ENCODE measurements at places on chromosomes 5 and 9. TPM values are rescaled to one million over a fixed set of nuclear protein-coding genes. Genes with fewer than 3 reads are reported as not detected.

DNA sequence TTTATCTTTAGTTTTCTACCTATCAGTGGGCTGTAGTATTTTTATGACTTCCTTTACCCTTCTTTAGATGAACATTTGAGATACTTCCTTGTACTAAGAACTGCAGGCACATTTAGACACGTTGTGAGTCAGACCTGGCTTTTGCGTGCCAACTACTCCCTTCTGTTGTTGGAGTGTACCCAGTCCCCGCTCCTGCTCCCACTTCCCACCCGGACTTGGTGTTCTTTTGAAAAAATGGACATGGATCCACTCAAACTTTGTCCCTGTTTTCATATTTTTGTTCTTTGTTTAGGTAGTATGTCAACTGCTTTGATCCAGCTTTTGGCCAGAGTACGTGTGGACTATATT lies 60.7 kb downstream of the PARP8 start:
- DNase-seq = no peak

DNA sequence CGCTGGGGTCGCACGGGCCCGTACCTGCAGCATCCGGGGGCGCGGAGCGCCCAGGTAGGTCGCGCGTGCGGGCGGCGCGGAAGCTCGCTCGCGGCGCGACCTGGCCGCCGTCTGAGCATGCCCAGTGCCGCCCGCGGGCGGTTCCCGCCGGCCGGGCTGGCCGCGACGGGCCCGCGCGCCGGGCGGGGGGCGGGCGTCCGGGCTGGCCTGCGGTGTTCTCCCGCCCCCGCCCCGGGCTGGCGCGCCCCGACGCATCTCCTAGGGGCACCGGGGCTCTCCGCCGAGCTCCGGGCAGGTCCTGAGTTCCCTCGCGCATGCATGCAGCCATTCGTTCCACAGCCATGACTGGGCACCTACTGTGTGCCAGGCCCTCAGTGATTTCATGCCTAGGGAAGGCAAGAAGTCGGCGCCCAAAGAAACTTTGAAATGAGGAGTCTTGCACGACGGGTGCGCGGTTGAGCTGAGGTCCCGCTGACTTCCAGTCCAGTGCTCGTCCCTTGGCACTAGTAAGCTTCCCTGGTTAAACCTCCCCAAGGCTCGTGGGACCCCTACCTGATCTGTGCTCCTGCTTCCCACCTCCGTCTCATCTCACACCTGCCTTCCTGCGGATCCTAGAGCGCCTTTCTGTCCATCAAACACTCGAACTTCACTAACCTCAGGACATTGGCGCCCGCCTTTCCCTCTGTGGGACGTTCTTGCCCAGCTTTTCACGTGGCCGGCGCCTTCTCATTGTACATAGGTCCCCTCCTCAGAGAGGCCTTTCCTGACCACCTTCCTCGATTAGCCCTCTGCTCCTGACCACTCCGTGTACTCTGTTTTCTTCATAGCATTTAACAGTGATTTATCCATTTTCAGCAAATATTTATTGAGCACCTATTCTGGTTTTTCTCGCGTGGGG lies at the start of gene PTPN3:
TSS of gene PTPN3 (minus strand) at position 113 of the 898 bp plus-strand sequence. CDS start 34,873 bp downstream, outside the sequence.
- DNase-seq = no peak

DNA sequence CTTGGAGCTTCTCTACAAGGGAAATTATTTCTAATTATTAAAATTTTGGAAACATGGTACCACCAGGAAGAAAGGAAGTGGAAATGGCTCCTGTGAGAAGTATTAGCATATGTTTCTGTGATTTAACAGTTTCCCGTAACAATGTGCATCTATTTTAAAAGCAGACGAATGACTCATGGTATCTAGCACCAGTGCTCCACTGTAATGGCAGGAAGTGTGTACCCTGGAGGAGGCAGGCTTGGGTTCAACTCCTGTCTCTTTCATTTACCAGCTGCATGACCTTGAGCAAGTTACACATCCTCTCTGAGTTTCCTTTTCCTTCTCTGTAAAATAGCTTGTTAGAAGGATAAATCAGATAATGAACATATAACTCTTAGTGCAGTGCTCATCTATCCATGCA lies 41.0 kb upstream of the ANGPTL2 start:
- no peak for DNase-seq

DNA sequence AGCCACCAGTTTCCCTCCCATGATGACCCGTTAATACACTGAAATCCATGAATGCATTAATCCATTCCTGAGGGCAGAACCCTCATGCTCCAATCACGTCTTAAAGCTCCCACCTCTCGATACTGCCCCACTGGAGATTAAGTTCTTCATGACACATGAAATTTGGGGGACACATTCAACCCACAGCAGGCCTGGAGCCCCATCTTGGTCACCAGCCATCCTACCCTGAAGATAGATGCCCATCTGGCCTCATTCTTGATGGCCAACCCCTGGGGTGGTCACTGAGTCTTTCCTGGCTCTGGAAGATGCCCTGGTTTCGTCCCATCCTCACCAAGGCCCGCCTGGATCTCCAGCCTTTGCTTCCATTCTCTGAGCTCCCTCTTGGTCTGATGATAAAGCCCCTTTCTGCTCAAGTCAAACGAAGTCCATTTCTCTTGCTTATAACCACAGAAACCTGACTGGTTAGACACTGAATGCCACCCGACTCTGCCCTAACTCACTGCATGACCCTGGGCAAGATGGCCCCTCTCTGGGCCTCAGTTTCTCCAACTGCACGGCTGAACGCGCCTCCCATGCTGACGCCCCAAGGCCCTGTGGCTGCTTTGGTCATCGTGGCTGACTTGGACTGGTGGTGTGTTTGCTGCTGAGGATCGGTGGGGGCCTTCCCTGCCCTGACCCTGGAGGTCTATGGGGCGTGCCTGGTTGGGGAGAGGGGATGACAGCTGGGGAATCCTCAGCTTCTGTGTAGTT lies 138.4 kb upstream of the IER5L start:
- no peak for DNase-seq

- DNase-seq = peak; percentile 64
These were observed 28.8 kb downstream of the TMEM174 start for GRCh38 chr5:73201547-73202513.

DNA sequence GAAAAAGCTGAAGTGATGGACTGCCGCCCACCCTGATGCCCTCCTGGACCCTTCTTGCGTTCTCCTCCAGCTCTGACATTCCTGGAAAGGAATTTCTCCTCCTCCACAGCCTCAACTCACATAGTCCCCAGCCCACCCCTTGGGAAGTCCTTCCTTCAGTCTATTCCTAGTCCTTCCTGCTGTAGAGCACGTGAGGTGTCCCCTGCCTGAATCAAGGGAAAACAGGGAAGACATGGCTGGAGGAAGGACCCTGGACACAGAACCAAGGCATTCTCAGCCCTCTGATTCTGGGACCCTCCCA lies 3.7 kb downstream of the ARID3C start:
- DNase-seq = no peak

- DNase-seq = no peak
These were observed 560.1 kb downstream of the PDE4D start for GRCh38 chr5:59333416-59333815.

DNA sequence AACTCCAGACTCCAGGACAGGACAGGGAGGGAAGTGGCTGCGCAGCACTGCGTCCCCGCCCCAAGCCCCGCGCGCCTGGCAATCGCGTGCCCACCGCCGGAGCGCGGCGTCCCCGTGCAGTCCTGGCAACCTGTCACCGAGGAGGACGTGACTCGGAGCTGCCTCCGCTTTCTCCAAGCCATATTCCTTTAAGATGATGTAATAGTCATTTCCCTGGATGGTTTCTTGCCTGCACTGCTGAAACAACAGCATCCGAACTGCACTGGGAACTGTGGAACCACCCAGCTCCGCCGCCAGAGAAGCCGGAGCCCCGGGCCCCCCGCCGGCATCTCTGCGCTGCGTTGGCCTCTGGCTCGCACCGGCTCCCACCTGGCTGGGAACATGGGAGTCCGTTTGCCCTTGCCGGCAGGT lies 34.5 kb downstream of the KCTD16 start:
- DNase-seq = no peak

The AFAP1L1 gene
- 0.13 TPM for total RNA-seq

The PRUNE2 gene
- total RNA-seq = not detected
